Midbrain (tissue), 1 donor: ENCODE measurements at places on chromosomes 6 and 20.

GRCh38 chr6:81237226-81237625 lies 515.3 kb downstream of the TENT5A start:
- DNase-seq, result no peak

DNA sequence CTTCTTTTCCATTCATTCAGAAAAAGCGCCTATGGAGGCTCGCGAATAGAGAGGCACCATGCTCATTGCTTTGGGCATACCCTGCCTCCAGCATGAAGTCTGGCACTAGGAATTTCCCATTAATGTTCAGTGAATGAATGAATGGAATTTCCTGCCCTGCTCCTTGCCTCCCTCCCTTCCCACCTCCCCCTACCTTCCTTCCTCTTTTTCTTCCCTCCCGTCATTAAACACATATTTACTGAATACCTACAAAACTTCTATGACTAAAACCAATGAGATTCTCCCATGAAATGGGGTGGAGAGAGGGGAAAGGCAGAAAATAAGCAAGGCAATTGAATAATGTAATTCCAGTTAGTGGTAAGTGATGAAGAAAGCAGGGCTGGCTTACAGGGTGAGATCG lies 213.8 kb upstream of the AGPAT4 start:
- DNase-seq, result no peak

- no peak for DNase-seq
These were observed 24.6 kb downstream of the GMEB2 start for GRCh38 chr20:63602321-63602720.

DNA sequence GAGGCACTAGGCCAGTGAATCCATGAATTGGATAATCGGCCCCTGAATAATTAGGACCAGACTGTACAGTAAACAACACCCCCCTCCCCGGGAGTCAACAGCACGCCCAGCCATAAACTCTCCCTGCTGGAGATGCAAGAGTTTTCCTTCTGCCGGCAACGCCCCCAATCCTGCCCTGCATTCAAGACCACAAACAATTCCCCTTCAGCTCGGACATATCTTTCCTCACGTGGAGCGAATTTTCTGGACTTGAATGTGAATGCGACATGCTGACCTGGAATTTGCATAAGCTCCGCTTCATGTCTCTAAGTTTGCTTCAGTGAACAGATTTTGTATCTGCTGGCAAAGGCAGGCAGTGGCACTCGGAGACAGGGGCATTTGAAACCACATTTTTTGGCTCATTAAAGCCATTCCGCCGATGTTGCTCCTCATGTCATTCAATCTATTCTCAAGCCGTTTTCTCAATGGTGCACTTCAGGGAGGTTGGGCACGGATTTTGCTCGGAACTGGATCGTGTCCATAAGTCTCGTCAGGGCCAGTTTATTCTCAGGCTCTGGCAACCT lies 38.0 kb upstream of the GMPR start:
- DNase-seq, result peak; percentile 35
